ENCODE measurements at places on chromosomes 2 and 18.

DNA sequence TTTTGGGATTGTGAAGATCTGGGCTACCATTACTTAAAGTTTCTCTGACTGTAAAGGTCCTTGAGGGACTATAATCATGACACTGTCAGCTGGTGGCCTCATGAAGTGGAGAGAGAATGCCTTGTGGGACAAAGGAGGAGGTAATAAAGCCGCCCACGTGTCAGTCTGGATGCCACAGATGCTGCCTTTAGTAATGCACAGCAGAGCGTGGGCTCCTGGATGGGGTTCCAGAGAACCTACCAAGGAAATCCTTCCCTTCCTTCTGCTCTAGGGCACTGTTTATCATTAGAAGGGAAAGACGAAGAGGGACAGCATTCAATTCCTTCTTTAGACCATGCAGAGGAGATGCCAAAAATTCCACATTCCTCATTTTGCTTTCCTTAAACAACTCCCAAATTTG is 63.5 kb downstream of the COL5A2 start:
- DNase-seq: no peak

GRCh38 chr18:68769461-68769860 is 28.4 kb upstream of the CCDC102B start:
- no peak for DNase-seq

- DNase-seq: no peak
These were observed 38.2 kb downstream of the FOSL2 start for GRCh38 chr2:28430788-28431418.

DNA sequence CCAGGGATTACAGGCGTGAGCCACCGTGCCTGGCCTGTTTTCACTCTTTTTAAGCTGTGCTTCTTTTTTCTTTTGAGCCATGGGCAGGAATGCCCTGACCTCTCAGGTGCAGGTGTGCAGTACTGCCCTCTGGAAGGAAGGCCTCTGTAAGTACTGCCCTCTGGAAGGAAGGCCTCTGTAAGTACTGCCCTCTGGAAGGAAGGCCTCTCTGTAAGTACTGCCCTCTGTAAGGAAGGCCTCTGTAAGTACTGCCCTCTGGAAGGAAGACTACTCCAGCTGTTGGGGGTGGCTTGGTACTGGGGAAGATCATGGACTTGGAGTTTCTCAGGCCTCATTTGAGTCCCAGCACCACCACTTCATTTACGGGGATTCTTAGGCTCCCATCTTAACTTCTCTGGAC is 248.5 kb upstream of the ID2 start:
- no peak for DNase-seq

DNA sequence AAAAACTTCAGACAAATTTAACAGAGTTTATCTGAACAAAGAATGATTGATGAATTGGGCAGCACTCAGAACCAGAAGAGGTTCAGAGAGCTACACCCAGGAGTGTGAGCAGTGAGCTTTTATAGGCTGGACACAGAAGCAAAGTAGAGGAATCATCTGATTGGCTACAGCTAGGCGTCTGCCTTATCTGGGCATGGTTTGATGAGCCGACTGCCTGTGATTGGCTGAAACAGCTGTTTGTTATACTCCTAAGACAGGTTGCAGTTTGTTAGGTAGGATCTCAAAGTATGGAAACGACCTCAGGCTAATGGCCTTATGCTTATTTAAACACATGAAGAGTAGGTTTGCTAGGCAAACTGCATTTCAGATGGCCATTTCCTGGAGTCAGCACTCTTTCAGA is 188.9 kb downstream of the MYO1B start:
- no peak for DNase-seq

DNA sequence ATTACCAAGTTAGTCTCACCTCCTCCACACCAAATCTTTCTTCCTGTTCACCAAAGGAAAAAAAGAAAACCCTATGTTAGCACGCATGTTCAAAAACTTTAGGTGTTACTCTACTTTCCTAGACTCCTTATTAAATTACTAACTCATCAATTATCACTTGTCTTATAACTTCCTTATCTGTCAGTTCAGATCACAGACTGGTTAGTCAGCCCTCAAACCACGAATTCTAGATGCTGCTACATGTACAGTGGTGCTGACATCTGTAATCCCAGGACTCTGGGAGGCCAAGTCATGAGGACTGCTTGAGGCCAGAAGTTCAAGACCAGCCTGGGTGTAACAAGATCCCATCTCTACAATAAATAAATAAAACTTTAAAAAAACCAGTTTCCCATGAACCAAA is 3.5 kb downstream of the YWHAQ start:
- no peak for DNase-seq

- no peak for DNase-seq
These were observed 211.3 kb upstream of the HAAO start for GRCh38 chr2:43003702-43004101.

GRCh38 chr2:171143670-171144062 is 17.0 kb downstream of the TLK1 start:
- DNase-seq: no peak

- DNase-seq: no peak
These were observed 107.9 kb downstream of the PRKCE start for GRCh38 chr2:45759310-45759851.

GRCh38 chr2:84972207-84972783 is 1.3 kb downstream of the KCMF1 start:
- DNase-seq: no peak

- no peak for DNase-seq
These were observed 603.5 kb upstream of the VRK2 start for GRCh38 chr2:57443086-57443485.

GRCh38 chr18:7190547-7191156 is 40.2 kb upstream of the LRRC30 start:
- DNase-seq: no peak
